T1000 (cell line): ENCODE measurements at places on chromosomes 11 and 22.

DNA sequence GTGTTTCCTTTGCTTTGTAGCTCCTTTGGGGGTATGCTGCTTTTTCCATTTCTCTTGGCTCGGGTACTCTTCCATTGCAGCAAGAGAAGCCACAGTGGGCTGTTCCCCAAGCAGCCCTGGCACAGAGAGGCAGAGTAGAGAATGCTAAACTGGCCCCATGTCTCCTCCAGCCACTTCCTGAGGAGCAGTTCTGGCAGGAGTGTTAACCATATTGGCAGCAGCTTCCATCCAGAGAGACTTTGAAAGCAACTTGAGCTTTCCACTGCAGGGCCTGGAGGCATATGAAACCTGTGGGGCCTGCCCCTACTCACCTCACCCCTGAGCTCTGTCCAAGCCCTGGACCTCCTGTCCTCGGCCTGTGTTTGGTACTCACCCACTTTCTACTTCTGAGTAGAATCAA lies 61.8 kb downstream of the ALX4 start:
- DNase-seq = no peak

- DNase-seq = no peak
These were observed 615 bp downstream of the ANO5 start for GRCh38 chr11:22193348-22194051.

DNA sequence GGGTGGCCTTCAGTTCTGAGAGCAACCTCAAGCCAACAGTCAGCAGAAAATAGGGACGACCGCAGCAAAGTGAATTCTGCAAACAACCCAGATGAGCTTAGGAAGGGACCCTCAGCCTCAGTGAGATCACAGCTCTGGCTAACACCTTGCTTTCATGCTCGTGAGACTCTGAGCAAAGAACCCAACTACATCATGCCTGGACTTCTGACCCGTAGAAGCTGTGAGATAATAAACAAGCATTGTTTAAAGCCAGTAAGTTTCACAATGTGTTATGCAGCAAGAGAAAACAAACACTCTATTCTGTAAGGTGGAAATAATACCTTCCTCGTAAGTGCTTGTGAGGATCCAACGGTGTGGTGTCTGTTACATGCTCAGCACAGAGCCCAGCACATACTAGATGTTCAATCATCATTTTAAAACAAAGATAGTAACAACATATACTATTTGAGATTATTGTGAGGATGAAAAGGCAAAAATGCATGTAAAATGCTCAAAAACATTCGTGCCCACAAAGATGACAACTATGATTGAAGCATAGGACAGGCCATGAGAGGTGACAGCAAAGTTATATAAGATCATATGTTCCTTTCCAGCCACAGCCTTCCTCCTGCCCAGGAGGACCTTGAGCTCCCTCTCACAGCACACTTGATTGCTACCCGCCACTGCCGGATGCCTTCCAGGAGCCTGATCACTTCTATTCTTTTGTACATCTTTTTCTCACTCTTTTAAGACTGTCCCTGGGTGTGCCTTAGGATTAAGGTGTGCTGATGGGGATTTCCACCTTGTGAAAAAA lies 433.3 kb downstream of the BUD13 start:
- no peak for DNase-seq

GRCh38 chr22:34380532-34380931 lies 460.3 kb upstream of the LARGE1 start:
- no peak for DNase-seq

DNA sequence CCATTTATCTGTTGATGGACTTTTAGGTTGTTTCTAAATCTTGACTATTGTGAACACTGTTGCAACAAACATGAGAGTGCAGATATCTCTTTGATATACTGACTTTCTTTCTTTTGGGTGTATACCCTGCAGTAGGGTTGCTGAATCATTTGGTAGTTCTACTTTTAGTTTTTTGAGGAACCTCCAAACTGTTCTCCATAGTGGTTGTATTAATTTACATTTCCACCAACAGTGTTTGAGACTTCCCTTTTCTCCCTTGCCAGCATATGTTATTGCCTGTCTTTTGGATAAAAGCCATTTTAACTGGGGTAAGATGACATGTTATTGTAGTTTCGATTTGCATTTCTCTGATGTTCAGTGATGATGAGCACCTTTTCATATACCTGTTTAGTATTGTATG lies 330.0 kb downstream of the DDX10 start:
- no peak for DNase-seq

DNA sequence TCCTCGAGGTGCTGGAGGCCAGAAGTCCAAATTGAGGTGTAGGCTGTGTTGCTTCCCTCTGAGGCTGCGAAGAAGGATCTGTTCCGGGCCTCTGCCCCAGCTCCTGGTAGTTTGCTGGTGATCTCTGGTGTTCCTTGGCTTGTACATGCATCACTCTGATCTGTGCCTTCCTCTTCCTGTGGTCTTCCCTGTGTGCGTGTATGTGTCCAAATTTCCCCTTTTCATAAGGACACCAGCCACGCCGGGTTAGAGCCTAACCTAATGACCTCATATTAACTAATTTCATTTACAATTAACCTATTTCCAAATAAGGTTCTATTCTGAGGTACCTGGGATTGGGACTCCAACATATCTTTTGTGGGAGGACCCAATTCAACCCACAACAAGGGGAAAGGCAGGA lies 21.5 kb downstream of the RIBC2 start:
- no peak for DNase-seq

- DNase-seq = no peak
These were observed 1.2 kb downstream of the DDX17 start for GRCh38 chr22:38504731-38505540.

GRCh38 chr11:135036488-135037297 lies 624.7 kb upstream of the B3GAT1 start:
- DNase-seq = no peak

- DNase-seq = no peak
These were observed 10.8 kb upstream of the NCF4 start for GRCh38 chr22:36850056-36850455.

DNA sequence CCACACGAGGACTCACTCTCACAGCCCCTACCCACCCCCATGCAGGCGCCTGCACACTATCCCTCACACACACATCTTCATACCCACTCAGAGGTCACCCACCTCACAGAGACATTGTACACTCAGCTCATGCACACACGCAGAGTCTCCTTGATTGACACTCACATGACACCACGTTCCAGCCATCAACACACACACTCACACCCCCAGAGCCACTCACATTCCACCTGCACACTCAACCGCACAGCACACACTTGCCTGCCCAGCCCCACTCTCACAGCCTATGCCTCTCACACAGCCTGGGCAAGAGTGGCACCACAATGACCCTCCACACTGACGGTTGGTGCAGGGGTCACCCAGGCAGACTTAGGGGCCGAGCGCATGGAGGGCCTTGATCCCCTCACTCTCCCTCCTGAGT lies 2.2 kb downstream of the SPI1 start:
- no peak for DNase-seq
